ENCODE measurements at places on chromosomes 5 and 9.

DNA sequence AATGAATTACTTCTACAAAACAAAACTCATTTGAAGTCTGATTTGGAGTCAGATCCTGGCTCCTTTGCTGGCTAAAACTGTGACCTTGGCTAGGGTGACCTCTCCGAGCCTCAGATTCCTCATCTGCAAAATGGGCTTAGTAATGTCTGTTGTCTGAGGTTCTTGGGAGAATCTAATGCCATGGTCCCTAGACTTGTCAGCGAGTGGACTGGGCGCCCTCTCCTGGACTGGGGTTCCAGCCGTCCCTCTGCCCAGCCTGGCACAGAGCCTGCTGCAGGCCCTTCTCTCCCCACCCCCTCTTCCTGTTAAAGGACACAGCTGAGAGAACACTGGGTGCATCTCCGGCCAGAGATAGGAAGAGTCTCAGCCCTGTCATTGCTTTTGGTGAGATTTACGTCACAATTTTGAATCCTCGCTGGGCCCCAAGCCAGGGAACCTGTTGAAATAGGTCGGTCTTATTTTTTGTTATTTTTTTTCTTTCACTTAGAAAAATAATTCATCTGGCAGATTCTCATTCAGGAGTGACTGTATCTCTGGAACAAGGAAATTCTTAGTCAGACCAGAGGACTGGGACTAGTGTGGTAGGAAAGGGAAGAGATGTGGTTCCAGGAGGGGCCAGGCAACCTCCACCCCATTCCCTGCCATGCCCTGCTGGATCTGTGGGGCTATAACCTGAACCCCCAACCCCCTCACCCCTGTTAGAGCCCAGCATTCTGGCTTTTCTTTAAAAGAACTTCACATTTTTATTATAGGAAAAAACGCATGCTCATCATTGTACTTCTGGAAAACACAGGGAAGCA, 48.2 kb upstream of the RPL26L1 start:
- no peak for DNase-seq

DNA sequence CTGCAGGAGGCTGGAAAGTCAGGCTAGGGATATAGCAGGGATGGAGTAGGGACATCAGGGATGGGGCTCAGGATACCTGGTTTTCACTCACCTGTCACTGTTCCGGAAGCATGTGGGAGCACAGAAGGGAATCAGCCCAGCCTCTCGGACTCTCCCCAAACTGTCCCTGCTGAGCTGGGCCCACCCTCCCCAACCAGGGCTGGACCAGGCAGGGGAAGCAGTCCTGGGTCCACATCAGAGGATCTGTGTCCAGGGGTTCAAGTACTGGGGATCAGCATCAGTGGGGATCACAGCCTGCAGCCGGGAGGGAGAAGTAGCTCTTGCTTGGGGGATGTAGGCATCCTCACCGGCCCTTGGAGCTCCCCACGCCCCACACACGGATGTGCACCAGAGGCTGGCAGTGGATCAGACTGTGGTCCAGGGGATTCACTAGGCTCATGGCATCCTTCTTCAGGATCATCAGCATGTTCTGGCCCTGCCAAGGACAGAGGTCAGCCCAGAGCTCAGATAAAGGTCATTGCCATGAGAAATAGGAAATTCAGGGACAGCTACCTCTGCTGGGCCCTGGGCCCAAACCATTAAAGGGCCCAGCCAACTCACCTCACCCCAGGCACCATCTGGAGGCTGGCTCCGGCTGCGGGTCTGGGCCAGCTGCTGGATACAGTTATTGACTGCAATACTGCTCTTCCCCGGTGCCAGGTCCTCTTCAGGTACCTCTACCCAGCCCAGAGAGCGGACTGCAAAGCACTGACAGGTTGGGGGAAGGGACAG, 2.5 kb downstream of the APBB3 start:
- DNase-seq: no peak

DNA sequence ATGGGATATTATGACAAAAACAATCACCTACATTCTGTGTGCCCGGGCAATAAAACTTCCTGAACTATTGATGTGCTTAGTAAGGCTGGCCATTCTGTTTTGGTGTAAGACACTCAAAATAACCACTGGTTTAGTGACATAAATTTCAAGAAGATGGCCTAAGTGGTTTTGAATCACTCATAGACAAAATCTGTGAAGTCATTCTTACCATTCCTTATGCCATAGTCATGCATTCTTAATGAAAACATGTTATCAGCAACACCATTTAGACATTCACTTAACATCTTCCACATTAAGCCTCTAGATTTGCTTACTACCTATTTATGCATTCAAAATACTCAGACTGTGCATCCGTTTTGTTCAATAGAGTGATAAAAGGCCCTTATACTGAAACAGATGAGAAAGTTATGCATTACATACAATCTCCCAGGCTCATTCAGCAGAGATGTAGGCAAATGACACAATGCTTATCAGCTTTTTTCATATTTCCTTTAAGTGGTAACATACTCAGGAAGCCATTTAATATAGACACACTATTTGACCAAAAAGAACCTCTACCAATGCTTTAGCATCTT, 848.8 kb upstream of the DMAC1 start:
- DNase-seq: no peak

DNA sequence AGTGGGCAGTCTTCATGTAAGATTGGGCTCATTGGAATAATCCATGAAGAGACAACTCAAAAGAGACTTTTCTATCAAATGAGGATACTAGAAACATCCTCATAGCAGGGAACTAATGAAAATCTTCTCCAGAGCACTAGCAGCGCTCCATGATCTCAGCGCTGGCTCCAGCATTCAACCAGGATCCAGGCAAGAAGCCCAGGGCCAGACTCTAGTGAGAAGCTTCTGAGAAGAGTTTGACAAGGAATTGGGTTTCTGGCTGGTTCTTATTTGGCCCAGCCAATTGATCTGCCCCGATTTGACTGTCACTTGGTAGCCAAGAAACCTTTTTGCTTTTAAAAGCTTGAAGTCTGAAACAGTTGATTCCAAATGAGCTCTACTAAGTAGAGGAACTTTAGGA, 60.1 kb downstream of the AOPEP start:
- no peak for DNase-seq

DNA sequence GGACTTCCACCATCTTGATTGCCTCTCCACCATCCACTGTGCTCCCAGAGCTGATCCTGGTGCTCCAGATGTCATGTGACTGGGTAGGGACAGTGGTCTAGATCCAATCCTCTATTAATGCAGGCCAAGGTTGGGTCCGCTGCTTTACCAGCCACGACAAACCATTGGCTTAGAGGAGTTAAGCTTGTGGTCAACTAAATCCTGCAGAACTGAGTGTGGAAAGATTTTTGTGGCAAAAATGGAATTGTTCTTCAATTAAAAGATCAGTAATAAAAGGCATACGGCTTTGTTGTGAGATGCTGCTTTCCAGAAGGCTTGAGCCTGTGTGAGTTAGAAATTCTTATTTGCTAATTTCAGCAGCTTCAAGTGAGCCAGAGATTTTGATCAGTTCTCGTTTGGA, 30.7 kb downstream of the SLC1A3 start:
- DNase-seq: no peak

DNA sequence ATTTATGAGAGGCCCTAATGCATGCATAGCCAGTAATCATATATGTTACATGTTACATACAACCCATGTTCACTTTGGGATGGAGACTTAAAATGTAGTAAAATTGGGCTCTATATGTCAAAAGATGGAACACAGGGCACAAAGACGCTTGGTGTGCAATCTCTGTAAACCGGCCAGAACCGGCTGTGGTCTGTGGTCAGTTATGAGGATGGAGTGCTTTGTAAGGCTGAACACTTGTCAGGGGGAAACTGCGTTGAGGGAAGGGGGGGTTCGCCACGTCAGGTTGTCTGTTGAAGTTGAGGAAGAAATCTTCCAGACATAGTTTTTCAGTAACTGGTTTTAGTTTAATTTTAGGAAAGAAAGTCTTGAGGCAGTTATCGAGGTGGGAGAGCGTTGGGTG, 2.7 kb upstream of the CKMT2 start:
- DNase-seq: no peak

DNA sequence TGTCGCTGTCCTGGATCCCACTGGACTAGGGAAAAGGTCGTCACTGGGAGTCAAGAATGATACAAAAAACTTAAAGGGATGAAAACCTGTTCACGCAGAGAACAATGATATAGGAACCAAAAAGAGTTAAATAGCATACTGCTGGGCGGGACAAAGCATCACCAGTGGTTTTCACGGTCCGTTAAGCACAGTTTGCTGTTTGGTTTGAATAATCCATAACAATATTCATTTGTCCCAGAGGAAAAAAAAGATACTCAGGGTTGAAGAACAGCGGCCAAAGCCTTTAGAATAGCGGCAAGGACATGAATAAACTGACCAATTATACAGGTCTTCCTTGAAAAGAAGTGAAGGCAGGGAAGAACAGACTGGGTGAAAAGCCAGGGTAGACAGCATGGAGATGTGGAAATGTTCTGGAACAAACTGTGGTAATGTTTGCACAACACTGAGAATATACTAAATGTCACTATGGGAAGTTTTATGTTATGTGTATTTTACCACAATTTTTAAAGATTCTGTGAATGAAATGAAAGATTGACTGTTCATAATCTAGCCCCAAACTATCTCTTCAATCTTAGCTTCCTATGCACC, 60.8 kb downstream of the MTMR12 start:
- DNase-seq: no peak

DNA sequence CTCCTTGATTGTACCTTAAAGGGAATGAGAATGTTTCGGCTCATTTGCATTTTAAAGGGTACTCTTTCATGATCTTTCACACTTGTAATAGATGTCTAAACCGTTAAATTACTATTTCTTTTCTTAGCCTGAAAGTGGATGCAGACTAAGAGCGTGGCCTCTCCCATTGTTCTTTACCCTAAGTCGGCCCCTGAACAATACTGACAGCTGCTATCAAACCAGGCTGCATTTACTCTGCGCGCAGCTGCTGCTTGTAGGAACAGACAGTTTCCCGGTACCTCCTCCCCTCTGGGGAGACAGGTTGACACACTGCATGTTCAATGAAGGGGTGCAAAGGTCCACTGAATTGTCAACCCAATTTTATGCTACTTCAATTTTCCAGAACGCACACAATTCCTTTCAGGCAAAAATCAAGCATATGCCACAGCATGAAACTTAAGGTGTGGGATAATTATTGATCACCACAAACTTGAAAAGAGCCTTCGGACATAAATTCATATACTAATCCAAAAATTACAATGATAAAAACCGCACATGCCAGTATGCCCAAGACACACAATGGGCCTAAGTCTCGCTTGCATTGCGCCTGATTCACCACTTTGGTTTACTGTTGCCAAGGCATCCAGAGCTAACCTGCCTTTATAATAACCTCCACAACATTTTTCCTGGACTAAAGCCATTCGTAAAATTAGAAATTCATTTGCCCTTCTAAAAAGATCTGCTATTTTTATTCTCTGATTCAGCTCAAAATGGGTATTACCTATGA, 39.7 kb downstream of the TLE1 start:
- no peak for DNase-seq
